Fibroblast of upper back skin (primary cell): ENCODE measurements at places on chromosomes 16 and 17.
A peak's percentile ranks its signal among the peaks of the same experiment; 100 is the strongest.

DNA sequence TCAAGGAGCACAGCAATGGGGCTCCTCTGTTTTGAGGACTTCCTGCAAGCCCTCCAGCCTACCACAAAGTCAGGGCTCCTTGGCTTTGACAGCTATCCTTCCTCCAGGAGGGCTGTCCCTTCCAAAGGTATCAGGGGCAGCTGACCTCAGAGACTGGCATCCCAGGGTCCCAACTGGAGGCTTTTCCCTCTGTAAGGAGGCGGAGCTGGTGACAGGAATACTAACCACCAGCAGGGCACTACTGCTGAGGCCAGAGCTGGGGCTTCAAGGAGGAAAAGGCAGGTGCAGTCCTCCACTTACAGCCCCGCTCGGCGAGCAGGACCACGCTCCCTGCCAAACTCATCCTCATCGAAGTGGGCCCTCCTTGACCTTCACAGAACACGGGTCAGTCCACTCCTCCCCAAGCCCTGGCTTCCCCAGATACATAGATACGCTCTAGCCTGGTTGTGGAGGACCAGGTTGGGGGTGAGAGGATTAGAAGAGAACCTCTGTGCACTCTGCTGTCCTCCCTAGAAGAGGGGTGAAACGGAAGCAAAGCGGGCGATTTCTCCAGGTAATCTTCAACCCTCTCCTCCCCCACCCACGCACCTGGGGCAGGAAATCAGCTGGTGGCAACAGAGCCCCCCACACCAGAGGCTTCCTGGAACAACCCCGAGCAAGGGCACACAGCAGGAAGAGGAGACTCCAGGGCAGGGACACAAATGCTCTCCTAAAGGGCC, 20.5 kb downstream of the ST3GAL2 start:
- DNase-seq, result no peak

- no peak for DNase-seq
Measured at GRCh38 chr16:16100631-16101030, 122.7 kb downstream of the ABCC6 start.

GRCh38 chr16:30660424-30661261, 2.4 kb downstream of the FBRS start:
- peak; percentile 16 for DNase-seq

DNA sequence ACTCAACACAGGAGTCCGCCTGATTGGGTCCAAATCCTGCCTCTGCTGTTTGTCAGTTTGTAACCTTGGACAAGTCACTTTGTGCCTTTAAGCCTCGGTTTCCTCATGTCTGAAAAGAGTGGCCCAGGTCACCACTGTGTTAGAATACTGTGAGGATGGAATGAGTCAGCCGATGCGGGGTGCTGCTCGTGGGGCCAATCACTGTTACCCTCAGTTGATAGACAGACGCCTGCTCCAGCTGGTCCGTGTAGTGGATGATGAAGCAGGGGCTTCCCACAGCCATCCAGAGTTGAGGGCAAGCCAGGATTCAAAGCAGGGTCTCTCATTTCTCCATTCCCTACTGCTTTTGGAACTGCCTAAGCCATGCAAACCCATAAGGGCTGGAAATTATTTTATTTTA, 5.8 kb downstream of the FBXL19 start:
- no peak for DNase-seq

- no peak for DNase-seq
Measured at GRCh38 chr17:32287804-32288511, 22.3 kb downstream of the RHBDL3 start.

GRCh38 chr17:31699281-31699680, 159.8 kb downstream of the COPRS start:
- no peak for DNase-seq

DNA sequence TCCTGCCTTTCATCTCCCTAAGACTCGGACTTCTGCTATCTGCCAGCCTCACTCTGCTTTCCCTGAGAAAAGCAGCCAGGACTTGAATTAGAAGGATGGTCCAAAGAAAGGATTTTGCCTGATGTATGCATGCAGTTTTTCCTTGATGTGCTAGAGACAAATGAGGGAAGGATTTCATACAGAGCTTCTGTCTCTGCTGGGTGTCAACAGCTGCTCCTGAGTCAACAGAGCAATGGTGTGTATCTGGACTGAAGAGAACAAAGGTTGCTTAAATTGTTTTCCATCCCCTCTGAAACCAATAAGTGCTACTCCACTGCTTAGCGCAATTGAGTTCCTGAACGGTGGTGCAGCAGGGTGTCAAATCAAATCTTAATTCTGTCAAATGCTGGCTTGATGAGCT, 680.6 kb upstream of the C16orf82 start:
- no peak for DNase-seq

- no peak for DNase-seq
Measured at GRCh38 chr17:67270416-67270815, 25.4 kb upstream of the HELZ start.

GRCh38 chr16:57112403-57113041, 20.1 kb downstream of the CPNE2 start:
- no peak for DNase-seq

DNA sequence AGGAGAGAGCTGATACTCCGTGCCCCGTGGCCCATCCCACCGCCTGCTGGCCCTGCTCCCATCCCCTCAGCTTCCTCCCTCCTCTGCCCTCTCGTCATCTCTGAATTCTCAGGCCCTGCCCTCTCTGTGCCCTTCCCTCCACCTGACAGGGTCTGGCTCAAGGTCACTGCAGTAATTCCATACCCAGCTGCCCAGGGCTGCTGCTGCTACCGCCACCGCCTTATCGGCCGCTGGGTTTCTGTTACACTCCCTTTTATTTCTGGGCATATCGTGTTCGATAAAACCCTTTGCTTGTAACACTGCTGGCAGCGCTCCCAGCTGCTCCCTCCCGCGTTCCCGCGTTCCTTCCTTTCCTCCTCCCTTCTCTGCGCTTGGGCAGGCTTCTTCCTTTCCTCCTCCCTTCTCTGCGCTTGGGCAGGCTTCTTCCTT, 1.2 kb downstream of the EPN3 start:
- peak; percentile 58 for DNase-seq

GRCh38 chr17:32161506-32162365, 19.4 kb downstream of the RHOT1 start:
- DNase-seq, result peak; percentile 95

DNA sequence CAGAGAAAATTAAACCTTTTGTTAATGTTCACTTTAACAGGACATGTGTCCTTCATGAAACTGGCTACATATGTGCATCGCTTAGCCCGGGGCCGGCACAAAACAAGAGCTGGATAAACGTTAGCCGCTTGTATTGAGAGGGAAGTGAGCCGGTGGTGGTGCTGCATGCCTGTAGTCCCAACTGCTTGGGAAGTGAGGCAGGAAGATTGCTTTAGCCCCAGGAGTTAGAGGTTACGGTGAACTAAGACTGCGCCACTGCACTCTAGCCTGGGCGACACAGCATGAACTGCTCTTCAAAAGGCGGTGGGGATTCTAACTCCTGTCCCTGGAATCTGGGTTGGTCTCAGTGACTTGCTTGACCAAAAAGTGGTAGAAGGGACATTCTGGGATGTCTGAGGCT, 15.0 kb upstream of the SPHK1 start:
- peak; percentile 48 for DNase-seq

GRCh38 chr17:16444258-16444886, 29.0 kb downstream of the TRPV2 start:
- no peak for DNase-seq

DNA sequence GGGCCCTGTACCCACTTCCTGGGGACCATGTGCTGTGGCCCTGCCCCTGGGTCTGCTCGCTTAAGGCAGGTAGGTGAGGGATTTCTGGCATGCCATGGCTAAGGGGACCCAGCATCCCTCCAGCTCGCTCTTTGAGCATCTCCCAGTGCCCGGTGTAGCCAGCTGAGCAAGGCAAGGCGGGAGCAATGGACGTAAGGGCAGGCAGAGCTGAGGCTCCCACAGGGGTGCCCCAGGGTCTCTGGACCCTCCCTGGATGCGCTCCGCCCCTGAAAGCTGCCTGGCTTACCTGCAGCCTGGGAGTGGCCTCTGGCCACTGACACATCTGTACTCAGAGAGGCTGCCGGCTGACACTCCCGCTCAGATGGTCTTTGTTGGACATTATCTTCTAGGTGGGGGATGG, 189.9 kb downstream of the IRF8 start:
- DNase-seq, result no peak

GRCh38 chr16:14373896-14374295, 256.2 kb downstream of the PARN start:
- no peak for DNase-seq

- DNase-seq, result peak; percentile 77
Measured at GRCh38 chr16:30984669-30985400, at the start of gene HSD3B7. Gene HSD3B7, plus strand, starts transcription at chr16:30985207. Its CDS starts 452 bp downstream, at chr16:30985659.

DNA sequence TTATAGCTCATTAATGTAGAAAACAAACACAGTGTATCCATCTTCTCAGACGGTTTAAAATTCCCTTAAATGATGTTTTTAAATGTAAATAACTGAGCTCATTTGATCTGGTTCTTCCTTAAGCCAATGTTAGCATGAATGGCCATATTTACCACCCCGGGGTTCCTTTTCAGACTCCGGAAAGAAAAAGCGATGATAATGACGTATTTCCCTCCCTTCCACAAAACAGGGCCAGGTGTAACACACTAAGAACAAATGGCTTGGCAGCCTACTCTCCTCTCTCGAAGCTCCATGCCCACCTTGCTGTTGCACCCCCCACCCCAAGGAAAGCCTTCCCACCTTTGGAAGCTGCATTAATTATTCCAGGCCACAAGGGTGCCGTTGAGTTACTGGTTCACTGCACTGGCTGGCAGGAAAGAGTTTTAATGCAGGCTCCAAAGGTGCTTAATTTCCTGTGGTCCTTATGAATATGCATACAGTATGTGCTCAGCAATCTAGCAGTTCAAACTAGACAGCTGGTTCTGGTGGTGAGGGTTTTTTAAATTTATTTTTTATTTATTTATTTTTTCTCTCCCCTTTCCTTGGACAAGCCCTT, 378.9 kb downstream of the WWOX start:
- DNase-seq, result no peak

- no peak for DNase-seq
Measured at GRCh38 chr17:47162013-47162622, 27.0 kb downstream of the CDC27 start.

- peak; percentile 68 for DNase-seq
Measured at GRCh38 chr16:28277537-28278388, 14.6 kb upstream of the SBK1 start.

DNA sequence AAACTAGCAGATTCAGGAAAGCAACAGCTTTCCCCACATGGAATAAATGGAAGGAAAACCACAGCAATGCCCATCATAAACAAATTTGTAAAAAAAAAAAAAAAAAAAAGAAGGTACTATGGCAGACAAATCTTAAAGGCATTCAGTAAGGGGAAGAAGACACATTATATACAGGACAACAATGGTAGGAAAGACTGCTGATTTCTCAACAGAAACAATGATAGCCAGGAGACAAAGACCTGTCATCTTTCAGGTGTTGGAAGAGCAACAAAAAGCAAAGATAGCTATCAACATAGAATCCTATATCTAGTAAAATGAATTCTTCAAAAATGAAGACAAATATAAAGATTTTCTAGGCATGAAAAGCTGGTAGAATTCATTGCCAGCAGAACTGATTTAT, 65.9 kb downstream of the KCNJ2 start:
- DNase-seq, result no peak
